ENCODE measurements at places on chromosomes 11 and 22. TPM values are rescaled to one million over a fixed set of nuclear protein-coding genes. Genes with fewer than 3 reads are reported as not detected.

SLC22A12 gene
- total RNA-seq: not detected

C11orf98 gene
- 131 TPM for total RNA-seq

LGR4 gene
- 46.9 TPM for total RNA-seq

MYBPC3 gene
- total RNA-seq: 0.08 TPM

CALCA gene
- total RNA-seq: not detected

SLC22A6 gene
- not detected for total RNA-seq

MEI1 gene
- not detected for total RNA-seq

OR52E8 gene
- not detected for total RNA-seq

PI4KA gene
- total RNA-seq: 20.6 TPM

OR10G8 gene
- total RNA-seq: not detected

GSTT2B gene
- 0.35 TPM for total RNA-seq

CNGA4 gene
- 0.07 TPM for total RNA-seq

FGF19 gene
- total RNA-seq: 0.09 TPM

MAPK8IP1 gene
- total RNA-seq: 6.6 TPM

KRTAP5-11 gene
- not detected for total RNA-seq

SAA1 gene
- total RNA-seq: 4.5 TPM

ME3 gene
- 14.5 TPM for total RNA-seq

GAS2 gene
- total RNA-seq: 0.86 TPM

SLC25A45 gene
- total RNA-seq: 16.6 TPM
